ENCODE measurements at places on chromosomes 7 and 10.
A peak's percentile ranks its signal among the peaks of the same experiment; 100 is the strongest.

GRCh38 chr7:41274179-41274578 is 428.7 kb downstream of the INHBA start:
- no peak for DNase-seq

GRCh38 chr7:77415476-77415822 is 700 bp downstream of the GSAP start:
- peak; percentile 25 for DNase-seq

DNA sequence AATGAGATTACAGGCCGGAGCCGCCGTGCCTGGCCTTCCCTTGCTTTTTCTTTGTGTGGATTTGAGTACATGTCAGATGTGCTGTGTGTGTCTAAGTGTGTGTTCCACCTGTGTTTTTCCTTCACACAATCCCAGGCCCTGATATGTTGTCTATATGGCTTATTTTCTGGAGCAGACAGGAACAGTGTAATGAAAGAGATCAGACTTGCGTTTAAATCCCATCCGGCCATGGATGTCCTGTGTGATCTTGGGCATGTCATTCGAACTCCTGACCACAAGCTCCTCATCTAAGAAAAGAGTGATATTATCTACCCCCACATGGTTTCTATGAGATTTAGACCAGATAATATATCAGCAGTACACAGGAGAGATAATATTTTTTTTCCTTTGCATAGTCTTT is 37.2 kb downstream of the APBB1IP start:
- no peak for DNase-seq

- DNase-seq: no peak
Measured at GRCh38 chr10:68092512-68092911, 16.8 kb upstream of the MYPN start.

DNA sequence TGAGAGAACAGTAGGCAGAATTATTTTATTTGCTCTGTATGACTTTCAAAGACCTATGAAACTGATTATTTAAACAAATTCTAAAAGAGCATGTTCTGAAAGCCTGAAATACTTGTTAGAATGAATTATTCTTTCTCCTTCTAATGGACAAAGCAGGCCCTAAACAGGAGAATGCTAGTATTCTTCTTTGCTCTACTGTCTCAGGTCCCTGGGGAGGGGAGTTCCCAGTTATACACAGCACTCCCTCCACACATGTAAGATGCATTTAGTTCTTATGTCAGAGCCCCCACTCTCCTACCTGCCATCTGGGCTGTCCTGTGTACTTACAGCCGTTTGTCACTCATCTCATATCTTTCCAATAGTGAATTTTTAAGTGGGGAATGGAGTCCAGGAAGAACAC is 633.5 kb upstream of the ANKRD30A start:
- DNase-seq: no peak

GRCh38 chr7:6476596-6477317 is 29.0 kb upstream of the DAGLB start:
- no peak for DNase-seq

DNA sequence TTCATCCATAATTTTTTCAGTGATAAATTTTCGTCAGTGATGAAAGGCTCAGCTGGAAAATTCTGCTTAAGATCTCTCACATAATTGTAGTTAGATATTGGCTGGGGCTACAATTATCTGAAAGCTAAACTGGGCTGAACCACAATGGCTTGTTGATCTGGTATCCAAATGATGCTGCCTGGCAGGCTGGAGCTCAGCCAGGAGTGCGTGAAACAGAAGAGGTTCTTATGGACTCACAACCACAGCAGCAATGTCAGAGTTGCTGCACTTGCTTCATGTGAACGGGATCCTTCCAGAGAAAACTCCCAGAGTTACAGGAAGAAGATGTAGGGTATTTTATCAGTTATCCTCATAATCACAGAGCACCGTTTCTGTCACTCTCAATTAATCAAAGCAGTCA is 533.2 kb upstream of the POM121L12 start:
- DNase-seq: no peak

GRCh38 chr10:71270301-71271220 is 48.5 kb upstream of the SLC29A3 start:
- peak; percentile 82 for DNase-seq

DNA sequence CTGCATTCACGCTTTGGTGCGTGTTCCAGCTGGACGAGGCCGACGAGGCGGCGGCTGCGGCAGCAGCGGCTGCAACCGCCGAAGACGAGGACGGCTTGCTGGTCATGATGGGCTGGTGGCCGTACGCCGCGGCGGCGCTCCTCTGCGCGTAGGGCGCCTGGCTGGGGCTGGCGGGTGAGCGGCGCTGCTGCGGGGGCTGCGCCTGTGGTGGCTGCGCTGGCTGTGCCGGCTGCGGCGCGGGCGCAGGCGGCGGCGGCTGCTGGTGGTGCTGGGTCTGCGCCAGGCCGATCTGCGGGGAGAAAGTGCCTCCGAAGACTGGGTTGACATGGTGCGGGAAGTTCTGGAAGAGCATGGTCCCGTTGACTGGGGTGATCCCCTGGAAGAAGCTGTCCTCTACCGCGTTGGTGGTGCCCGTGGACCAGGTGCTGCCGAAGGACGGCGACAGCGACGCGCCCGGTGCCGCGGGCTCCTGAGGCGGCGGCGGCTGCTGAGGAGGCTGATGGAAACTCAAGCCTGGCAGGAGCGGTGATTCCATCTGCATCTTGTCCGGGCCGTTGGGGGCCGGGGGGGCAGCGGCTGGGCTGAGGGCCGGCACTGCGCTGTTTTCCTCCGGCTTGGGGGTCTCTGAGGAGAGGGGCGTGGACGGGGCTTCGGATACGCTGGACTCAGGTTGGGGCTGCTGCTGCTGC is 51.1 kb downstream of the CPEB3 start:
- peak; percentile 29 for DNase-seq

DNA sequence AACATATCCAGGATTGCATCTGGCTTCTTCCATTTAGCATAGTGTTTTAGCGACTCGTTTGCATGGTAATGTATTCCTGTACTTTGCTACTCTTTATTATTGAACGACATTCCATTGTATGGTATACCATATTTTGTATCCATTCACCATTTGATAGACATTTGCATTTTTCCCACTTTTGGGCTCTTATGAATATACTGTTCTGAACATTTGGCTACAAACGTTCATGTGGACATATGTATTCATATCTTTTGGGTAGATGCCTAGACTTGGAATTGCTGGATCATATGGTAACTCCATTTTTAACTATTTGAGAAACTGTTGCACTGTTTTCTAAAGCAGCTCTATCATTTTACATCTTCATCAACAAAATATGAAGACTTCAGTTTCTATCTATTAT is 383.7 kb upstream of the AKR1E2 start:
- no peak for DNase-seq

DNA sequence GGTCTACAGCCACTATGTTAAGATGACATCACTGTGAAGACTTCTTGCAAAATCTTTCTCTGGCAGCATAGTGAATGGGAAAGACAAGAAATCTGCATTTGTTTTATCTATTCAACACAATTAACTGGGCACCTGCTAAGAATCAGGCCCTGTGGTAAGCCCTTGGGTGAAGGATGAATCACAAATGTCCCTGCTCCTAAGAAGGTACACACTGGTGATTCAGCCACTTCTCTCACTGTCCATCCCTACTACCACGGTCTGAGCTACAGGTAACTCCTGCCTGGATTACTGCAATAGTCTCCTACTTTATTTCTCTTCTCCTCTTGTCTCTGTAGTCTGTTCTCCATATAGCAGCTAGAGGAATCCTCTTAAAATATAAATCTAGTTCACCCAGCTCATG is 116.1 kb downstream of the HIBADH start:
- no peak for DNase-seq

DNA sequence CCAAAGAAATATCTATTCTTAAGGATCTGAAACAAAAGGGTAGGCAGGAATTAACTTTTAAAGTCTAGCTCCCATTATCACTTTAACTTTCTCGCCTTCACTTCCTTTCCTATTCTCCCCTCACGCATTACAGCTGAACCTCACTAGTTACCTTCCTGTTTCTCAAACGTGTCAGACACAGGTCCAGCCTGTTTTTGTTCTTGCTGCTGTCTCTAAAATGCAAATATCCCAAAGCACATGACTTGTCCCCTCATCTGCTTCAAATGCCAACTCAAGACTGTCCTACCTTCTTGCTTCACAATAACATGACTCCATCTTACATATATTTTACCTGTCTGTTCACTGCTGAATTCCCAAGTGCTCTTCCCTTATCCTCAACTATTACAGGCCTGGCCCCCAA is 17.6 kb downstream of the ZDHHC6 start:
- no peak for DNase-seq

Data from 8988T (cell line).